ENCODE measurements at places on chromosomes 13 and 19. TPM values are rescaled to one million over a fixed set of nuclear protein-coding genes. Genes with fewer than 3 reads are reported as not detected.

- no peak for DNase-seq
These were observed 51.3 kb upstream of the LSM14A start for GRCh38 chr19:34120846-34121639.

GRCh38 chr19:3233831-3234230 is 9.4 kb downstream of the CELF5 start:
- no peak for DNase-seq

DNA sequence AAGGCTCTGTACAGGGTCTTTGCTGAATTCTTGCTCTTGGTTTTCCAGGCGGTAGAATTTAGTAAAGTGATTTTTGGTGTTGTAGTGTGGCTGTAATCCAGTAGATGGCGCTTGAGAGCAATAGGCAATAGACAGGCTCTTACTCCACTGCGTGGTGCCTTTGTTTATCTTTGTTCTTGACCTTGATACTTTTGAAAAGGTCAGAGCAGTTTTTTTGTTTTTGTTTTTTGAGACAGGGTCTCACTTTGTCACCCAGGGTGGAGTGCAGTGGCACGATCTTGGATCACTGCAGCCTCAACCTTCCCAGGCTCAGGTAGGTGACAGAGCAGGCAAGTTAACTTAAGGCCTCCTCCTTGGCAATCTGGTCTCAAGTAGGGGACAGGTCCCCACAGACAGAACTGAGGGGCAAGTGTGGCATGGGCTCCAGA is 12.2 kb upstream of the LILRA5 start:
- no peak for DNase-seq

ZNF101 gene
- 9.7 TPM for total RNA-seq

- no peak for DNase-seq
These were observed 46.0 kb downstream of the USP12 start for GRCh38 chr13:27125357-27126282.

GRCh38 chr13:90763476-90764150 is 583.9 kb upstream of the MIR17HG start:
- DNase-seq, result no peak

- no peak for DNase-seq
These were observed 122.8 kb downstream of the OXGR1 start for GRCh38 chr13:96871469-96871868.

GRCh38 chr19:21474671-21475181 is 30.7 kb upstream of the ZNF429 start:
- DNase-seq, result peak; percentile 78

DNA sequence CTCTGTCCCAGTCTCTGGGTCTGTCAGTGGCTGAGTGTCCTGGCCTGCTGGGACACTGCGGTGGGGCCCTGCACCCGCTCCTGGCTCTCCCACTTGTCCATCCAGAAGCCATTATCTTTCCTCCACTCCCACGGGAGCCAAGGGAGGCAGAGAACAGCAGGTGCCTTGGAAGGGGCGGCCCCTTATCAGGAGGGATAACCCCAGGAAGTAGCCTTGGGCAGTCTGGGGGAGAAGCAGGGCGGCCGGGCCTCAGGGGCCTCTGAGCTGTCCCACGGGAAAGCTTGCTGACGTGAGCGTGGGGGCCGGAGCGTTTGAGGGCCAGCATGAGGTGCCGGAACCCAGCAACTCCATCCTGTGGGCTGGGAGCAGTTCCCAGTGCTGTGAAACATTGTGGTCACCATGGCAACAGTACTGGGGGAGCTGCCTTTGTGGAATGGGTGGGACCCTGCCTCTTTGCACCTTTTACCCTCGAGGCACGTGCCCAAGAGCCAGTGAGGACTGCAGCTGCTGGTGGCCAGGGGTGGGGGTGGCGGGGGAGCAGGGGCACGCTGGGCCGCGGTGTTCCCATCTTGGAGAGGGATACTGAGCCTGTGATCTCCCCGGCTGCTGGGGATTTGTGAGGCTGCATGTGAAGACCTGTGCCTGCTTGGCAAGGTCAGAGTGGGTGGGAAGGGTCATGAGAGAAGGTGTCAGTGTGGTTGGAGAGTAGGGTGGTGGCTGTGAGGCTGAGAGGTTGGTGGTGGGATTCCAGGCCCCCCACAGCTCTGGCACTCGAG is 20.9 kb downstream of the KLHL26 start:
- peak; percentile 80 for DNase-seq

GRCh38 chr13:101289764-101290163 is 126.5 kb downstream of the NALCN start:
- no peak for DNase-seq

DNA sequence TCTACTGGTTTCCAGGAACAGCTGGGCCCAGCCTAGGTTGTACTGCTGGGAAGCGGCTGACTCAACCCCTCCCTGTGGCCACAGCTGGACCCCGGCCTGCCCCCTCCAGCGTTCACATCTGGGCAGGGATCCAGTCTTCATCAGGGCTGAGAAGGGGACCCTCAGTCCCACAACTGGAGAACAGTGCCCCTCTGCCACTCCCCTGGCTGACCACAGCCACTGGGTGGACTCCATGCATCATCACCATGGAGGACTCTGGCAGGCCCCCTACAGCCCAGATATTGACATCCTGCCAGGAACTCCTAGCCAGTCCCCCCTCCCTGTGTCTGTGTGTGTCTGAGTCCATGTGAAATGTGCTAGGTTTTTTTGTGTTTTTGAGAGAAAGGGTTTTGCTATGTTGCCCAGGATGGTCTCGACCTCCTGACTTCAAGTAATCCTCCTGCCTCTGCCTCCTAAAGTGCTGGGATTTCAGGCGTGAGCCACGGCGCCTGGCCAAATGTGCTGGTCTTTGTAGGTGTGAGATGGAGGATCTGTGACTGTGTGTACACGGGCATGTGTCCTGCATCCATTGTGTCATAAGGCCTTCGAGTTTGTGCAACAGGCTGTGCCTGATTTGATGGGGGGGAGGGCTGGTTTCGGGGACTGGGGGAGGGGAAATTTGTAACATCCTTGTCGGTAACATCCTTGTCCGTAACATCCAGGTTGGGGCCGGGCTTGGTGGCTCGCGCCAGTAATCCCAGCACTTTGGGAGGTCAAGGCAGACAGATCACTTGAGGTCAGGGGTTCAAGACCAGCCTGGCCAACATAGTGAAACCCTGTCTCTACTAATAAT is 4.0 kb upstream of the HOOK2 start:
- DNase-seq, result peak; percentile 69
